ENCODE measurements at places on chromosomes 6 and 20. TPM values are rescaled to one million over a fixed set of nuclear protein-coding genes. Genes with fewer than 3 reads are reported as not detected.

RHAG gene
- total RNA-seq = not detected

ZSCAN12 gene
- total RNA-seq = 5.2 TPM

ULBP3 gene
- total RNA-seq = 6.1 TPM

UBD gene
- total RNA-seq = 0.32 TPM

Data from epithelial cell of umbilical artery (primary cell).